A549 treated with RU486 at 1 μM for 4 hours (cell line): ENCODE measurements at places on chromosomes 4 and X. TPM values are rescaled to one million over a fixed set of nuclear protein-coding genes. Genes with fewer than 3 reads are reported as not detected.

The GSX2 gene
- total RNA-seq, result not detected in 5 replicates

The NKX3-2 gene
- total RNA-seq, result 0.09 to 0.19 TPM (median 0.14 TPM) in 5 replicates

The FGG gene
- 4.5 to 9.3 TPM (median 4.8 TPM) in 5 replicates for total RNA-seq

The XAGE1A gene
- total RNA-seq, result 12.2 to 35.3 TPM (median 24.0 TPM) in 3 of 5 replicates, not detected in the others

The DSPP gene
- not detected in 5 replicates for total RNA-seq

The FATE1 gene
- not detected in 5 replicates for total RNA-seq

The RTL5 gene
- total RNA-seq, result 1.9 to 2.9 TPM (median 2.4 TPM) in 5 replicates

The KDM5C gene
- 43.3 to 56.4 TPM (median 52.7 TPM) in 5 replicates for total RNA-seq

The MAB21L2 gene
- total RNA-seq, result not detected in 5 replicates

The POU4F2 gene
- not detected in 5 replicates for total RNA-seq

The LSM6 gene
- 31.3 to 60.8 TPM (median 33.3 TPM) in 5 replicates for total RNA-seq

The HSFX4 gene
- not detected in 5 replicates for total RNA-seq

The CLNK gene
- total RNA-seq, result not detected in 5 replicates

The MTCP1 gene
- total RNA-seq, result 15.0 to 21.5 TPM (median 16.8 TPM) in 5 replicates

The RADX gene
- 0.06 TPM in 2 of 5 replicates, not detected in the others for total RNA-seq

The RAI2 gene
- 0.07 to 0.53 TPM (median 0.22 TPM) in 5 replicates for total RNA-seq

The BEX5 gene
- total RNA-seq, result not detected in 5 replicates

The PNMA3 gene
- 0.13 to 0.20 TPM (median 0.14 TPM) in 5 replicates for total RNA-seq

The ZNF630 gene
- total RNA-seq, result 0.14 to 0.55 TPM (median 0.37 TPM) in 5 replicates

The CXorf66 gene
- not detected in 5 replicates for total RNA-seq

The NUDT11 gene
- total RNA-seq, result 1.8 to 3.3 TPM (median 3.2 TPM) in 5 replicates

The NDNF gene
- total RNA-seq, result not detected in 5 replicates

The HDAC8 gene
- total RNA-seq, result 20.5 to 24.4 TPM (median 22.7 TPM) in 5 replicates

The TMEM271 gene
- total RNA-seq, result not detected in 5 replicates

The NMU gene
- total RNA-seq, result 0.54 to 0.74 TPM (median 0.63 TPM) in 4 of 5 replicates, not detected in the other
